ENCODE measurements at places on chromosomes 2 and 18.
A peak's percentile ranks its signal among the peaks of the same experiment; 100 is the strongest.

DNA sequence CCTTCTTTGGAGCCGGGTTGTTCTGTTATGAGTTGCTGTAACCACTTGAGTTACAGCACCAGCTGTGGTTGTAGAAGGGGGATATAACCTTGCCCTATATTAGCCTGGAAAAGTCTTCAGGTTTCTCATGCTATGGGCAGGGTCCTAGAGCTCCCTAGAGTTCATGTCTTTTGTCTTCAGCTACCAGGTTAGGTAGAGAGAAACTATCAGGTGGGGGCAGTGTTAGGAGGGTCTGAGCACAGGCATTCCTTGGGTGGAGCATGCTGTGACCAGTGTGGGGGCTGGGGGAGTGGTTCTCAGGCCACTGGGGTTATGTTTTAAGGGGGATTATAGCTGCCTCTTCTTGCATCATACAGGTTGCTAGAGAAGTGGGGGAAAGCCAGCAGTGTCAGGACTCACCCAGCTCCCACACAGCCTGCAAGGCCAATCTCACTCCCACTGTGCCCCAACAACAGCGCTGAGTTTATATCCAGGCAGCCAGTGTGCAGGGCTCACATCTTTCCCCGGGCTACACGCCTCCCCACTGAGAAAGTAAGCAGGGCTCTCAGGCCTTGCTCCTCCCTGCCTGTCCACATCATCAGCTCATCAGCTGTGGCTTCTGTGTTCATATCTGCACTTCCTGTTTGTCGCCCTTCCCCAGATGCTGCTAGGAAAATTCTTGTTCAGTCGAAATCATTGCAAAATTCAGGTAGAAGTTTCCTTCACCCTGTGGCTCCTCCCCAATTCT, 133.8 kb upstream of the NRXN1 start:
- no peak for DNase-seq

GRCh38 chr2:67290451-67291290, 106.5 kb upstream of the ETAA1 start:
- DNase-seq = no peak

DNA sequence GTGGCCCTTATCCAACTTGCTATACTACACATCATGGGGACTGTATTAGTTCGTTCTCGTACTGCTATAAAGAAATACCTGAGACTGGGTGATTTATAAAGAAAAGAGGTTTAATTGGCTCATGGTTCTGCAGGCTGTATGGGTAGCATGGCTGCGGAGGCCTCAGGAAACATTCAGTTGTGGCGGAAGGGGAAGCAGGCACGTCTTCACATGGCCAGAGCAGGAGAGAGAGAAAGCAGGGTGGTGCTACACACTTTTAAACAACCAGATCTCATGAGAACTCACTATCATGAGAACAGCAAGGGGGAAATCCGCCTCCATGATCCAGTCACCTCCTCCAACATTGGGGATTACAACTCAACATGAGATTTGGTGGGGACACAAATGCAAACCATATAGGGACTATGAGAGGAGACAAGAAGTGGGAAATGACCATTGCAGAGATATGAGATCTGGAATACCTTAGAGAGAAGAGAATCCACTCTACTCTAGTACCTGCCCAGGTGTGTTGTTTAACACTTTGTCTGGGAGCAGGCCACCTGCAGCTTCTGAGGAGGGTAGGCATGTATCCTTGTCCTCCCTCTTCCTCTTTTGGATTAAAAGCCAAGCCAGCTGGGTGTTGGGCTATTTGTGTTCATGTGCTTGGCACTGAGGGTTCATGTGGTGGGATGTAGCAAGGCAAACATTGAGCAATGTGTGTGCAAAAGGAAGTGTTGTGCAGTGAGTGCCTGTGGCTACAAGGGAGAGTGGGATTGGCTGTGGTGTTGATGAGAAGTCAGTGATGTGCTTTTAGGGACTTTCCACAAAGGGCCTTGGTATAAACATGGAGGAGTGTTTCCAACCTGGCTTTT, 22.8 kb downstream of the TTLL4 start:
- DNase-seq = no peak

DNA sequence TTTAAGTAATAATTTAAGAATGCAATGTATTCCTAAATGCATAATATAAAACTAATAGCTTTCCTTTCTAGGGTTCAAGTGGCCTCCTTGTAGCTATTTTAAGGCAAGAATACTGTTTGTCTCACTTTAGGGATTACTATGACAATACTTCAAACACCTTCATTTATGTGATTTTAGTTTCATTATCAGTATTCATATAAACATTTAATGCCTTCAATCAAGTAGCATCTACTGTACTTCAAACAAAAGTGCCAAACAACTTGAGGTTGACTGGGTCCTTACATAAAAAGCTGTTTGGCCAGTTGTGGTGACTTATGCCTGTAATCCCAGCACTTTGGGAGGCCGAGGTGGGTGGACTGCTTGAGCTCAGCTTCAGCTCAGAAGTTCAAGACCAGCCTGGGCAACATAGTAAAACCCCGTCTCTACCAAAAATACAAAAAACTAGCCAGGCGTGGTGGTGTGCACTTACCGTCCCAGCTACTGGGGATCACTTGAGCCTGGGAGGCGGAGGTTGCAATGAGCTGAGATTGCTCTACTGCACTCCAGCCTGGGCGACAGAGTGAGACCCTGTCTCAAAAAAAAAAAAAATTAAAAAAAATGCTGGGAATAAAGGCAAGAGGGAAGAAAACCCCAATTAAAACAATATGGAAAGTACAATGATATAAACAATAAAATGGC, 9.3 kb downstream of the MEX3C start:
- no peak for DNase-seq

- DNase-seq = no peak
Measured at GRCh38 chr18:44672506-44672905, 8.2 kb upstream of the SETBP1 start.

- no peak for DNase-seq
Measured at GRCh38 chr2:48066000-48066399, 159.7 kb upstream of the FBXO11 start.

DNA sequence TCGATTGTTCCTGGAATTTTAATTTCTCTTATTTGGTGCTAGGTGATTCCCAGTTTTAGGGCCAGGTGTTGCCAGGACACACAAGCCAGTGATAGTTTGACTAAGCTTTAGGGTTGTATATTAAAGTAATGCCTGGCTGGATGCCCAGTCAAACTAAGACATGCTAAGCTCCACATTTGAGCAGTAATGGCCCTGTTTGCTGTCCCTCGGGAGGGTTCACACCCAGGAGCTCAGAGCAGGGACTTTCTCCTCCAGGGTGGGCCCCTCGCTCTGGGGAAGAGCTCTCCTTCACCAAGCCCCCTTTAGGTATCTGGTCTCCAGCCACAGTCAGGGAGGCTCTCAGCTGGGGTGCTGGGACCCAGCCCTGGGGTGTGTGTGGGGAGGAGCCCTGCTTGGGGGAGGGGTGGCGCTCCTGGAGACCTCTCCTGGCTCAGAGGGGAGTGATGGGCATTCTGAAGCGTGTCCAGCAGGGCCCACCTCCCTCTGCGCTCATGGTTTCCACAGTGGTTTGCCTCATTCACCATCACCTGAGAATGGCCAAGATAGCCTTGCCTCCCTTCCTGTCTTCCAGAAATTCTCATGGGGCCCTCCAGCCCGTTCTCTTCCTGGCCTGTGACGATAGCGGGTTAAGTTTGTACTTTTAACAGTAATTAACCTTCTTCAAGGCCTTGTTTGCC, 31.7 kb downstream of the INPP4A start:
- DNase-seq = peak; percentile 82

DNA sequence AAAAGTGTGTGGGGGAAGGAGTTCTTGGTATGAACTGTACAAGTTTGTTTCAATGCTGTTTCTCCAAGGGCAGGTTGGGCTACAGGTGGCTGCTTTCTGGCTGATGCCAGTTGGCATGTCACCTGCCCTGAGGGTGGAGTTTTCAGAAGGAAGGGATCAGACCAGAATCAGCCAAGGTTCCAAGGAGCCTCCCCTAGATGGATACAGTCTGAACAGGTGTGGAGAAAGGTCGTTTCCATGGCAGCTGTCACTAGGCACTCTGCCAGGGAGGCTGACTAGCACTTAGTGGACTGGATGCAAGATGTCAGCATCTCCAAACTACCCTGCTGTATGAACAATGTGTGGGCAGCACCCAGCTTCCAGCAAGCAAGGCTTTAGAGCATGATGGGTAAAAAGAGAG, 444.4 kb upstream of the HNRNPA3 start:
- peak; percentile 8 for DNase-seq

GRCh38 chr2:13682540-13683272, 949.8 kb upstream of the LRATD1 start:
- no peak for DNase-seq

DNA sequence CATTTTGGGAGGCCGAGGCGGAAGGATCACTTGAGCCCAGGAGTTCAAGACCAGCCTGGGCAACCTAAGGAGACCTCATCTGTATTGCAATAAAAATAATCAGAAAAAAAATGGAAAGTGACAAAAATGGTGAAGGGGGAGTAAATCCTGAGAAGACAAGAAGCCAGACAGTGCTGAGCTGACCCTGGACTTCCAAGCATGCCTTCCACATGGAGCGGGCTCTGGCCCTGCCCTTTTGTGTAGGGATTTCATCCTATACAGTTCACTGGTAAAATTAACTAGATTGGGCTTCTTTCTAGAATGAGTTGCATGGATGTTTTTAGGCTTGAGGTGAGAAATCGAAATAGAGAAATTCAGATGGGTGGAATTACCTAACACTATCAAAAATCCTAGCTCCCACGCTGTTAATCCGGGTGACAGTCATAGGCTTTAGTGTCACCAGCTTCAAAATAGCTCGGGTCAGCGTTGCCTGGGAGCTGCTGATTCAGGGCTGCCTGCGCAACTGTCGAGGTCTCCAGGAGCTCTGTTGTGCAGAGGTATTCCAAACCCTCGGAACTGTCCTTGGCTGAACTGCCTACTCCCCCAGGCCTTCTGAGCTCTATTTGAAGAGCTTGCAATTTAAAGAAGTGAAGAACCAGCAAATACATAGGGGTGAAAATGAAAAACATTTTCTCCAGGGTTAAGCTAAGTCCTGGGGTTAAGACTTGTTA, 21.5 kb upstream of the ZNF532 start:
- no peak for DNase-seq

- peak; percentile 82 for DNase-seq
Measured at GRCh38 chr2:230416061-230416721, at the start of gene SP100. Gene SP100 (plus strand): TSS chr2:230416201. CDS start chr2:230416297, 96 bp downstream.

DNA sequence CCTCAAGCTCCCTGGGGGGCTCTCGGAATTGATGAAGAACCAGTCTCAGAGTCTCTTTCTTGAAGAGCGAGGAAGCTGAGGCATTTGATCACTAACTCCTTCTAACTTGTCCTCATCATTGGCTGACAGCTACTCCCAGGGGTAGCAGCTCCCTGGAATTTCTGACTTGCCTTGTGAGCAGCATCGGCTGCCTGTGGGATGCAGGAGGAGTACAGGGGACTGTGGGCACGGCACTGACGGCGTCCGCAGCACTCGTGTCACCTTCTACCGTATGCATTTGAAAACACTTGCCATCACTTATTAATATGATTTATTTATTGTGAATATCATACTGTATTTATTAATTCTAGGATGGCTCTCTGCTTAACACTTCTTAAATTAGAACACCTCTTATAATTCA, 175.0 kb downstream of the MIB1 start:
- no peak for DNase-seq

DNA sequence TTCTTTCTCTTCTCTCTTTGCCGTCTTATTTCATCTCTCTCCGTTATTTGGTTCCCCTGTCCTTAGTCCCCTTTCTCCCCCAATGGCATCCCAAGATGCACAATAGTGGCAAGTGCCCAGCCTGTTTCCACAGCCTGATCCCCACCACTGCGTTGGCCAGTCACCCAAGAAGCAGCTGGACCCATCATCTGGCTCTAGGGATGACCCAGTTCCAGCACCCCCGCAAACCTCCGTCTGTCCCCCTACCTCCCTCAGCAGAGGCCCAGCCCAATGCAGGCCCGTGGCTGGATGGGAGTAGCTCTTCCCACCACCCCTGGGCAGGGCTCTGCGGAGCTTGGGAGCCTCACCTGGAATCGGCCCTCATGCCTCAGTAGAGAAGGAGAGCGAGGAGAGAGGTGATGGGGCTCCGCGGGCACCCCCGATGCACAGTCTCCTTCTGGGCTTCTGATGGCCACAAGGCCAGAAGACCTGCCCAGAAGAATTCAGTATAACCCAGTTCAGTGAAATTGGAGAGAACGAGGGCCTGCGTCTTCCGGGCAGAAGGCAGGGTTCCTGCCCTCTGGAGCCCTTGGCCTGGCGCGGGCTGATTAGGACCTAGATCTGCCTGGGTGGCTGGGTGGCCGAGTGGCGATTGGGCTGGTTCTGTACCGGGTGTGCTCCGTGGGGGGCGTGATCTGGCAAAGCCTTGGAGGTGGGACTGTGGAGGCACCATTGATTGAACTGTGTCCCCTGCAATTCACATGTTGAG, 50.9 kb downstream of the RRM2 start:
- DNase-seq = no peak

GRCh38 chr2:220985561-220985960, 586.5 kb downstream of the EPHA4 start:
- DNase-seq = no peak

DNA sequence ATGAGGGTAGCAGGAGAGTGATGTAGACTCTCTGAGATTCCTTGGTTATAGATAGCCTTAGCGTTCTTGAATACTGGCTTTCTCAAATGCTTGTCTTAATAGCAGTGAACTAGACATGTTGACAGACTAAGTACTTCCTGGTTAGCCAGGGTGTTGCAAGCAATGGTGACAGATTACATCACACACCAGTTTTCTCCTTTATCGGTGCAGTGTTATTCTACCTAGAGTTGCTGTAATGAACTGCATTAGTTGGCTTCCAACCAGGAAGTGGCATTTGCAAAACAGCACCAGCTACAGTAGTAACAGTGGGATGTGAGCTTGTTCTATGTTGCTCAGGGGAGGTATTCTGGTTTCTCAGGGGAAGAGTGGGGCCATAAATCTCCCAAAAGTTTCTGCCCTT, 582.2 kb upstream of the DDX18 start:
- no peak for DNase-seq

DNA sequence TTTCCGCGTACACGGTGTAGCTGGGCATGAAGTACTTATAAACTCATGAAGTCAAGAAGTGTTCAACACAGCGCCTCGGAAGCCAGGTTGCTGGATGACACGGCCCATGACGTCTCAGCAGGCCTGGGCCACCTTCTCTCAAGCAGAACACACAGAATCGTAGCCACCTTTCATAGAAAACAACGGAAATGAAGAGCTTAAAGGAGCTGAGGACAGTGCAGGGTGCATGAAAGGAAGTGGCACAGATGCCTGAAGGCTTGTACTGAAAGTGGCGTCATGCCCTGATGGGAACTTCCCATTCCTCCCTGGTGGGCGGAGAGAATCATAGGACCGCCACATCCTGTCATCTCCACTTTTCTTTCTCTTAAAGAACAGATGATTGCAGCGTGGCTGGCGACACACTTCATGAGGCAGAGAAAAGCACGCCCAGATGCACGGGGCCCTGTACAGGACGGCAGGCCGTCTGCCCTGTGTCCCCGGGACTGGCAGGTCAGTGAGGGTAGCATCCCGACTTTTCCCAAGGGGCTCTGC, 31.1 kb downstream of the HDAC4 start:
- no peak for DNase-seq

- DNase-seq = no peak
Measured at GRCh38 chr18:35189510-35189909, 51.3 kb upstream of the ZNF397 start.
